ENCODE measurements at places on chromosomes 2 and 18.
A peak's percentile ranks its signal among the peaks of the same experiment; 100 is the strongest.

- no peak for DNase-seq
Measured at GRCh38 chr2:226905718-226906117, 69.9 kb downstream of the RHBDD1 start.

DNA sequence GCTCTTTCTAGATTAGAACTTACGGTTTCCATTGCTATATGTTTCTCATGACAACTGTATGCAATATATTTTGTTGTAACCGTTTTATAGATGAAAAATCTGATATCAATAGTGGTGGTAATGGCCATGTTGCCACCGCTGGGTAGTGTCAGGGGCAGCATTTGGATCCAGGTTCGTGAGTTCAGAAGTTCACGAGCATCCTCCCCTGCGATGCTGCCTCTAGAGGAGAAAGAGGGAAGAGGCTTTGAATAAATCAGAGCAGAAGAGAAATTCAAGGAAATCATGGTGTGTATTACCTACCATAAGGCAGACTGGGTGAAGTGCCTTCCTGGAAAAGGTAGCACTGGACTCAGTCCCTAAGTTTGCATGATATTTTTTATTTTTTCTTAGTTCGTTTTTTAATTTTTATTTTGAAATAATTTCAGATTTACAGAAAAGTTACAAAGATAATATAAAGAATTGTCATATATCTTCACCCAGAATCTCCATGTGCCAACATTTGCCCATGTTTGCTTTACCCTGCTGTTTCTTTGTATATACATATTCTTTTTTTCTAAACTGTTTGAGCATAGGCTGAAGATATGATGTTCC, 3.3 kb upstream of the ZBTB7C start:
- peak; percentile 62 for DNase-seq

- no peak for DNase-seq
Measured at GRCh38 chr2:88932686-88933085, 241.2 kb downstream of the RPIA start.

DNA sequence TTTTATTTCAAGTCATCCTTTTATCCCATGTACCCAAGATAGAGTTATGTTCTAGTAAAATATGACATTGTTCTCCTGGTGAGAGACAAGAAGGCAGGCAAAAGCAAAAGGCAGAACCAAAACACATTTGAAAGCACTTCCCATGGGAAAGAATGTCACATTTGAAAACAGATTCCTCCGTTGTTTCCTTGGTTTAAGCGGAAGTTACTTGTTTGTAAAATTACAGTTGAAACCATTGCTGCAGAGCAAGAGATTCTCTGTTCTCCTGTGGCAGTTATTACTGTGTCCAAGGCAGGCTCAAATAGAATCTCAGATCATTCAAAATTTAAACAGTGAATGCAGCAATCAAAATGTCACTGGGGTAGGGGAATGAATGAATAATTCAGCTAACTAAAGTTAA, 149.6 kb downstream of the MTCL1 start:
- no peak for DNase-seq

DNA sequence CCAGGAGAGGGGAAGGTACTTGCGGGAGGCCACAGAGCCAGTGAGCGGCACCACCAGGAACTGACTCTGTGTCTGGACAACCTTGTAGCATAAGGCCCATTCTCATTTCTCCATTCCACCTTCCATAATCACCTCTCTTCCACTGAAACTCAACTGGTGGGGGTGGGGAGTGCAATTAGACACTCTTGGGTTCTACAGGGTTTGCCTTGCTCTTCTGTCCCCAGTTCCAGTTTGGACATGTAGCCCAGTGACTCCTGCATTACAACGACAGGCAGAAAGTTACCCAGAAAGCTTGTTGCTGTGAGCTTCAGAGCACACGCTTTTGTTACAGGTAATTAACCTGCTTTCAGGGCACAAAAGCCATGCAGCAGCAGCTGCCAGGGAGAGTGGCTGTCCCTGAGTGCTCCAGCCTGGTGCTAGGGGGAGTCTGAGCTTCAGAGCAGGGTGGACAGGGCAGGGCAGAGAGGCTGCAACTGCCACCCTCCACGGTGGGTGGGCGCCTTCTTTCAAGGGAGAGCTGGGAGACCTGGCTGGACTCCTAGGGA, 65.2 kb downstream of the COPS8 start:
- DNase-seq, result no peak

- no peak for DNase-seq
Measured at GRCh38 chr2:186917866-186918265, 68.9 kb upstream of the ZSWIM2 start.

DNA sequence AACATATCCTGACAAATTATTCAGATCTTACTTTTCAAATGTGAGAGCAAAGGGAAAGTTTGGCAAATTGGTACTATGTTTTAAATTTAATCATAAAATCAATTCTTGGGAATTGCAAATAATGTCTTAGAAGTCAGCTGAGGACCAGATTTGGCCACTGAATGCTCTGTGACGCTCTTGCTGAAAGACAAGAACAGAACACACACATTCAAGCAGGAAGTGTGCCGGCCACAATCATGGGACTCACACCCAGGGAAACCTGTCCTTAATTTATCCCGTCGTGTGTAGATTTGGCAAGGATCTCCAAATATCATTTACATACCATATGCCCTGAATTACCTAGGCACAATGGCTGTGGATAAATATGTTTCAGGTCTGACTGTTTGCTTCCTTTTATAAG, 253.1 kb downstream of the TCF4 start:
- DNase-seq, result no peak

GRCh38 chr2:14759082-14759481, 126.6 kb downstream of the LRATD1 start:
- no peak for DNase-seq

- peak; percentile 68 for DNase-seq
Measured at GRCh38 chr18:54392543-54393023, 34.9 kb downstream of the C18orf54 start.

GRCh38 chr18:21682371-21683051, 22.1 kb downstream of the ABHD3 start:
- no peak for DNase-seq

- DNase-seq, result no peak
Measured at GRCh38 chr2:108534584-108535356, 500 bp downstream of the LIMS1 start.

GRCh38 chr2:29293830-29294438, 178.7 kb downstream of the CLIP4 start:
- DNase-seq, result peak; percentile 16

DNA sequence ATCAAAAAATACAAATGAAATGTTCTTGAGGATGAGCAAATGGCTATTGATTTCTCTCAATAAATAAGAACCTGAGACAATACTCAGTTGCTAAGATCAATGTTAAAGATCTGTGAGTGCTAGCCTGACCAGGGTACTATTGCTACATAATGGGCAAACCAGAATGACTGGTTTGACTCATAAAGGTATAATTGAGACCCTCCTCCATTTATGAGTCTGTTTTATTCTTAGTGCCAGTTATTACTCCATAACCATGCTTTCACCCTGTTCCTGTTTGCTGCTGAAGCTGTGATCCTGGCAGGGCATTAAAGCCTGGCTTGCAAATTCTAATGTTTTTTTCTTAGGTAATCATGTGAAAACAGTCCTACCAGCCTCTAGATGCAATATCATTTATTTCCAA, 56.6 kb upstream of the PPM1B start:
- DNase-seq, result no peak

- no peak for DNase-seq
Measured at GRCh38 chr2:79993144-79993543, 311.4 kb downstream of the LRRTM1 start.

GRCh38 chr2:173989884-173990215, 24.7 kb upstream of the SP3 start:
- no peak for DNase-seq

- DNase-seq, result no peak
Measured at GRCh38 chr2:69340101-69340775, 46.8 kb downstream of the GFPT1 start.

DNA sequence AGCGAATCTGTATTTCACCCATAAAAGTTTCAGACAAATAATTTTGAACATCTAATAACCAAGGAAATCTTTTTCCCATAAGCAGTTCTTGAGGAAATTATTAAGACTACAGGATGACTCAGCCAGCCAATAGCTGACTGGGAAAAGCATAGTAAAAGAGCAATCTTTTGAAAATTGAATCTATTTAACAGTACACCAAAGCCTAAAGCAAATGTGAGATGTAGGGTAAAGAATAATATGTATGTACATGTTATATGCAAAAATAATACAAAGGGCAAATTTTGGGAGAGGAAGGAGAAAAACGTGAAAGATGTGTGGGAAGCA, 12.6 kb upstream of the KDSR start:
- no peak for DNase-seq

- DNase-seq, result no peak
Measured at GRCh38 chr2:159573846-159574606, 42.3 kb downstream of the BAZ2B start.

- DNase-seq, result peak; percentile 36
Measured at GRCh38 chr2:150610670-150611279, 123.3 kb upstream of the RND3 start.

DNA sequence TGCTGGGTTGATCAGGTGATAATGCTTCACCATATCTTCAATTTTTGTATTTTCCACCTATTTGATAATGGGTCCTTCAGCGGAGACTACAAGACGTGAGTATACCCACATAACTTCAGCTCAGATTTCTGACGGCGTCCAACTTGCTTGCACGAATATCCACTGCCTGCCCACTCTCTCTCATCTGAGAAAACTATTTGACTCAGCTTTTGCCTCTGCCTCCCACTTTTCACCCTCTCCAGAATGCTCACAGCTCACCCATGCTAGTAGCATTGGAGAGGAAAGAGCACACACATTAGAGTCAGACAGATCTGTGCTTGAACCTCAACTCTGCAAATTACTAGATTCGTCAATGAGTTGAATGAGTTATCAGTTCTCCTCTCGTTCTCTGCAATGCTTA, 166.8 kb downstream of the BCL2 start:
- DNase-seq, result no peak

GRCh38 chr2:186979439-186980116, 130.6 kb upstream of the ZSWIM2 start:
- DNase-seq, result no peak

DNA sequence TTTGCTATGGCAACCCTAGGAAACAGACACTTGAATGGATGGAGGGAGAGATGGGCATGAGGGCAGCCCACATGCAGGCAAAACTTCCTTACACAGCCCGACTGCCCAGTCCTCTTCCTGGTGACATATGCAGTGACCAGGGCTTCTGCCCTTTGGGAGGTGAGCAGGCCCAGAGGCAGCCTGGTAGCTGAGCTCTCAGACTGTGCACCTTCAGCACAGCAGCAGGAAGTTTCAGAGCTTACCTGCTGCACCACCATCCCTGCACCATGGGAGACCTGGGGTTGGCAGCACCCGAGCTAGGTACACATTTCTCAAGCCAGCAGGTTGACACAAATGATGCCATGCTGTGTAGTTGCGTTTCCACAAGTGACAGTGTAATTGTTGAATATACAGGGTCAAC, 97.6 kb upstream of the LMAN1 start:
- no peak for DNase-seq

GRCh38 chr2:160596441-160596840, 102.8 kb upstream of the RBMS1 start:
- no peak for DNase-seq

DNA sequence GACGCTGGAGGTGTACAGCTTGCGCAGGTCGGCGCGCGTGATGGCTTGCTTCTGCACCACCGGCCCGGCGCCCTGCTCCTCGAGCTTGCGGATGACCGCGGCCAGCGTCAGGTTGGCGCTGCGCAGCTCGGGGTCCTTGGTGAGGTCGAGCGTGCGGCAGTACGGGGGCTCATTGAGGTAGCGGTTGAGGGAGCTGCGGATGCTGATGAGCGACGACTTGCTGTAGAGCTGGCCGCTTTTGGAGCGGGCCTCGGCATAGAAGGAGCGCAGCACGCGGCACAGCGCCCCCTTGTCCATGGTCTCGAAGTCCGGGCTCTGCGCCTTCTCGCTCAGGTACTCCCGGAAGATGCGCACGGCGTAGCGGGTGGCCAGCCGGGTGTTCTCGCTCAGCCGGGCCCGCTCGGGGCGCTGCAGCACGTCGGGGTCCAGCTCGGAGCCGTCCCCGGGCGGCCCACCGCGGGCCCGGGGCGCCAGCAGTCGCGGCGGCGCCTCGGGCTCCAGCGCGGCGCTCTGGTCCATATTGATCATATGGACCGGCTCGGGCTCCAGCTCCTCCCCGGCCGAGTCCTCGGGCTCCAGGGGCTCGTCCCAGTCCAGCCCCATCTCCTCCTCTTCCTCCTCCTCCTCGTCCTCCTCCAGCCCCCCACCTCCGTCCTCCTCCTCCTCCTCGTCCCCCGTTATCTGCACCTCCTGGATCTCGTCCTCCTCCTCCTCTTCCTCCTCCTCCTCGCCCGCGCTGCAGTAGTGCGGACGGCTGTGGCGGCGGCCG, 523 bp downstream of the KCTD1 start:
- DNase-seq, result no peak

- no peak for DNase-seq
Measured at GRCh38 chr18:49813069-49813318, 339 bp downstream of the ACAA2 start.

DNA sequence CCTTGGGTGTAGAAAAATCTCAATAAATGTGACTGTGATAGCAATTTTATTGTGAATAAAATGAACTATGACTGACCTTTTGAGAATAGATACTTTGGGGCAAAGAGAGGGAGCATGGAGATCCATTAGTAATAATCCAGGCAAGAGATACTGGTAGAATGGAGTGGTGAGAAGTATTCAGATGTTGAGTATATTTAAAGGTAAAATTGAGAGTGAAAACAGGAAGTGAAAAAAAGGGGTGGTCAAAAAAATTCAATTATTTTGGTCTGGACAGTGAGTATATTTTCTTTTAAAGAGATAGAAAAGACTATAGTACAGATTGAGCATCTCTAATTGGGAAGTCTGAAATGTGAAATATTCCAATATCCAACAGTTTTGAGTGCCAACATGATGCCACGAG, 1515.6 kb upstream of the NXPH2 start:
- DNase-seq, result no peak

DNA sequence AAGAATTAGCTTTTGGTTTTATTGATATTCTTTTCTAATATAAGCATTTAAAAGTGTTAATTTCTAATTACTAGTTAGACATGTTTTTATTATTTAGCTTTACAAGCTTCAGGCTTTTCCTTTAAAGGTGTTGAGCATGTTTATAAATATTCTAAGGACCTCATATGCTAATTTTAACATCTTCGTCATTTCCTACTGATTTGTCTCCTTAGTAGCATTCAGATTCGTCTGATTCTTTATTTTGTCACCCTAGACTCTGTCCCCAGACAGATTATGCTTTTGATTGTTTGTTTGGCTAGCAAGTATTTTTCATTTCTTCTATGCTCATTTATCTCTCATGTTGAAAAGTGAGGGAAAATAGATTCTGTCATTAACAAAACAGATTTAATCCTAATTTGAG, 51.7 kb downstream of the EIF5B start:
- DNase-seq, result no peak

DNA sequence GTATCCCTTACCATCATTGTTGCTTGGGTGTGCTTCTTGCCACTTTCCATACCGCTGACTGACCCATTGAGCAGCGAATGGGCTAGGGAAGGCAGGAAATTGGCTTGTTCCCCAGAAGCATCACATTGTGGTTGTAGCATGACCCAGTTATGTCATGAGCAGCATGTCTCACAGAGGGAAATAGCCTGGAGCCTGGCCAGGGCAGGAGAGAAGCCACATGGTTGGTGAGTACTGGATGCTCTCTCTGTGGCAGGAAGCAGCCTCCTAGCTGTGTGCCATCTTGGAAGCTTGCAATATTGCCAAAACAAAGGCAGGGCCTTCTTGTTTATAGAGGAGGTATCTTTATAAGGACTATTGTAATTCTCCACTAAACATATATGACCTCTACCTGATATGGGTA, 482.6 kb downstream of the PIK3C3 start:
- DNase-seq, result no peak
